Right cardiac atrium (tissue), 5 donors: ENCODE measurements at places on chromosomes 13 and 19. TPM values are rescaled to one million over a fixed set of nuclear protein-coding genes. Genes with fewer than 3 reads are reported as not detected.

SUPT20H gene
- polyA plus RNA-seq: 20.0 TPM

AKAP8 gene
- polyA plus RNA-seq: 9.3 TPM

MUC16 gene
- not detected for polyA plus RNA-seq

FBXO17 gene
- polyA plus RNA-seq: 8.2 TPM

SULT2B1 gene
- 0.14 TPM for polyA plus RNA-seq
